Activated T-cell treated with anti-CD3 and anti-CD28 coated beads for 1 hour (primary cell): ENCODE measurements at places on chromosomes 6 and 20.

DNA sequence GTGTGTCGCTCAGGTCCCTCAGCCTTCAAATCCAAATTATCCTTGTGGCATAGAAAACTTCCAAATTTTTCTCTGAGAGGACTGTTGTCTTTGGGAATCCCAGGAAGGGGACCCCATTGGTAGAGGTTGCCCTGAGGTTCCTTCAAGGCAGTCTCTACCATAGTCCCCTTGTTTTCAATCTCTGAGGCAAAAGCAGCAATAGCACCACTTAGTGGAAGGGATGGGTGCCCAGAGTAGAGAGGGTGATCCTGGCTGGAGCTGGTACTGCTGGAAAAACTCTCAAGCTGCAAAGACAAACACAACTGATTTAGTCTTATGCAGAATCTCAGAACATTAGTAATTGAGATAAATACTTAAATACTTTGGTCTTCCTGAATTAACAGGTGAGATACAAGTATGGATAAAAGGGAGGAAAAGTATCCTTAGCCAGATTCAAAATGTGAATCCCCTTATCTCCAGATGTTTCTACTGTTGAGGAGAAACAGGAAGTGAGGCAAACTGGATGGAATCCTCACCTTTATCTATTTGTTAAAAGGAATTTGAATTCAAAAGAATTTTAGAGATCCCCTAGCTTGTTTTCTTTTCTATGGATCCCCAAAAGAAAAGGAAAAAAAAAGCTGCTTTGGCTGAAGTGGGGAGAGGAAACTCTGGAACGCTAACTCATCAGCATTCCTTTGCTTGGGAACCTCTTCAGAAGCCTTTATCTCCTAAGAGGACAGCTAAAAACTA is 13.4 kb downstream of the ZNF318 start:
- no peak for DNase-seq

GRCh38 chr20:13430346-13431002 is 208.3 kb downstream of the TASP1 start:
- DNase-seq = no peak

GRCh38 chr6:137601471-137601870 is 107.3 kb upstream of the OLIG3 start:
- no peak for DNase-seq

- DNase-seq = no peak
These were observed 25.7 kb downstream of the SNX3 start for GRCh38 chr6:108235127-108235526.

DNA sequence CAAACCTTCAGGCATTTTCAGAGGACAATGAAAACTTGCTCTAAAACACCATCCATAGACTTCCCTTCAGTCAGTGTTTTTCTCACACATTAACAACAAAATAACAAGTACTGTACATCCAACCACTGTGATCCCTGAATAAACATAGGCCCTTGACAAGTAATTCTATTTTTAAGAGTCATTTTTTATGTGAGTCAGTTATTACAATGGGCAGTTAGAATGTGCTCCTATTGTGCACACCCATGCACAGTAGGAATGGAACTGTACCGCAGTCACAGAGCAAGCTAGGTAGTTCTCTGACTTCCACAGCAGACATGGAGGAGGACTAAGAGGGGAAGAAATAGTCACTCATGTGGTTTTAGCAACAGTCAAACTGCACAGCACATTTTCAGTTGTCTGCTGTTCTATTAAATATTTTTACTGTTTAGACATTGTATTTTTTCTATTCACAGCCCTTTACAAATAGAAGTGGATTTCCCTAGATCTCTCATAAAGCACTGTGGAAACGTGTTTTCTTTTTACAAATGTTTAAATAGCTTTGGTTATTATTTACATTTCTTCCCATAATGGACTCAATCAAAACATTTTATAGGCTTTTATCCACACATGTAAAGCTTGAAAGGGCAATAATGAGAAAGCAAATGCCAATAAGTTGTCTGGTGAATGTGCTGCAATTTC is 100.4 kb downstream of the JAG1 start:
- DNase-seq = no peak

GRCh38 chr6:138596591-138596990 is 97.3 kb upstream of the NHSL1 start:
- DNase-seq = no peak
